ENCODE measurements at places on chromosomes 2 and 18.

DNA sequence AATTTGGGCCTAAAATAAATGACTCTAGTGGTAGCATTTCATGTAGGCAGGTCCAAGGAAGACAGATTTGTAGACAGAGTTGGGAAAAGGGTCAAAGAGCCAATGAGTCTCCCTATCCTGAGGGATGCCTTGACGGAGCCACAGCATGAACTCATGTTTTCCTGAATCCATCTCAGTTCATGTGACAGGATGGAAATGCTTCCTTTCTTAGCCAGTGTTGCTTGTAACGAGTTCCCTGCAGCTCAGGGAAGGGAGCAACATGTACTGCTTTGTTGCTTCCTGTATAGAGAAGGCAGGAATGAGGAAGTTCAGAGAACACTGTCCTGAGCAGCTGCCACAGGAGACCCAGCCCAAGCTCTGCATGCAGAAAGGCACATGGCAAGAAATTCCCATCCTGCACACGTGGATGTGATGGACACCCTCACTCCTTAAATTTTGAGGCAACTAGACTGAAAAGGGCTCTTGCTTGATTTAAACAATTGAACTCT lies 27.9 kb downstream of the TMEM17 start:
- DNase-seq = no peak

DNA sequence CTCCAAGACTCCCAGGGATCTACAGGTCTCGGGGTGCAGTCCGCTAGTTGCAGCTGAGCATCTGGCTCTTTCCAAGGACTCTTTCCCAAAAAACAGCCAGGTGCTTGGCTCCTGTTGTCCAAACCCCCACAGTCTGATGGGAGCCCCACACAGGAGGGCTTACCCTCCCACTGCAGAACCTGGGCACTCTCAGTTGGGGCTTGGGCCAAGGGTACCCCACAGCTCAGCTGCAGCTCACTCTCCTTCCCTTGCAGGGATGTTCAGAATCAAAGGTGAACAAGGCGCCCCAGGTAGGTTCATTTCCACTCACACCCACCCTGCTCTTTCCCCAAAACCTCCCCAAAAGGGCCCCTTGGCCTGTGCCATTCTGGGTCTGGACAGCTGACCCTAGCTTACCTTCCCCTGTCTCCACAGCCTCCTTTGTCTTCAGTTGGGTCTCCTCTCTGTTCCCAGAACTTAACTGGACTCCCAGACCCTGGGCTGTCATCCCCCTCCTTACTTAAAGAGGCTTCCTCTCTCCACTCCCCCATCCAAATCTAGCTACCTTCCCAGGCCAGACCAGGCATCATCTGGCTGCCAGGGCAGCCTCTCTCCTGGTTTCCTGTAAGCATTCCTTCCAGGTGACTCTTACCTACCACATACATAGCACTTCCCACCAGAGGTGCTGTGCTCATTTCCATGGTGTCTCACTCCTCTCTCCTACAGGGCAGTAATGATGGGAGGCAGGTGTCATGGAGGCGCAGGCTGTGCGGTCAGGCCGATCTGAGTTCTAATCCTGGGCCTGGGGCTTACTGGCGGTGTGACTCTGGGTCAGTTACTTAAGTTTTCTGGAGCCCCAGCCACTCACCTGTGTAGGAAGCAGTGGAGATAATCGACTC lies 29.5 kb downstream of the MARCO start:
- DNase-seq = no peak

- no peak for DNase-seq
Observed at GRCh38 chr2:240418311-240418710, 17.2 kb upstream of the GPC1 start.

- DNase-seq = no peak
Observed at GRCh38 chr2:23579674-23580073, 194.7 kb downstream of the KLHL29 start.

- no peak for DNase-seq
Observed at GRCh38 chr2:219676586-219676985, 49.2 kb downstream of the SLC4A3 start.

GRCh38 chr18:58057291-58057965 lies 13.4 kb downstream of the NEDD4L start:
- no peak for DNase-seq

- no peak for DNase-seq
Observed at GRCh38 chr2:128311755-128312341, 6.8 kb downstream of the HS6ST1 start.

DNA sequence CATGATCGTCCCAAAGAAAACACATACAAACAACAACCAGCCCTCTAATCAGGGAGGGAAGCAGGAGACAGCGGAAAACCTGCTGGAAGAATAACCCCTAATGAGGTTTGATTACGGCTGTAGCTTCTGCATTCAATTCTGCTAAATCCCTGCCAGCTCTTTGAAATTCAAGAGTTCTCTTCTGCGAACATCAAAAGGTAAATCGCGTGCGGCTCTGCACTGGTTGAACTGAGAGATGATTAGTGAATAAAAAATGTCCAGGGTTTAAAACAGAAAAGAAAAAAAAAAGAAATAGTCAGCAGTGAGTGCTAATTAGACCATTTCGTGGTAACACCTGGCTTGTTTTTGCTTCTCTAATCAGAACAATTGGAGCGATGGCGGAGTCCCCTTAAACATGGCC lies 153.0 kb upstream of the CAPN13 start:
- DNase-seq = no peak

GRCh38 chr2:156512451-156512850 lies 76.3 kb downstream of the GPD2 start:
- DNase-seq = no peak

DNA sequence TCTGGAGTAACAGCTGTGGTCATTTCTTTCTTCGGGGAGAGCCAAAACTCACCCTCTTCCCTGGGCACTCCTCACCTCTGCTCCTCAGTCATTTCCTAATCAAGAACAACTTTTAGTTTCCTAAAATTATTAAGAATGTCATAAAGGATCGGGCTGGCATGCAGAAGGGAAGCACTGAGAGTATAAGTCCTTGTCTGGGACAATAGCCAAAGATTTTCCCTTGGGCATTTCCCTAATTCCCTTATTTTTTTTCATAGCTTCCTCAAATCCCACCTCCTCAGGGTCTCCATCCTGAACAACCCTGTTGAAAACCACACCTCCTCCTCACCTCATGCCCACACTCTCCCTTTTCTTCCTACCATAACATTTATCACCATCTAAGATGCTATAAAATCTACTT lies 115.0 kb downstream of the MREG start:
- DNase-seq = no peak

- no peak for DNase-seq
Observed at GRCh38 chr2:163604941-163605555, 130.8 kb downstream of the FIGN start.

DNA sequence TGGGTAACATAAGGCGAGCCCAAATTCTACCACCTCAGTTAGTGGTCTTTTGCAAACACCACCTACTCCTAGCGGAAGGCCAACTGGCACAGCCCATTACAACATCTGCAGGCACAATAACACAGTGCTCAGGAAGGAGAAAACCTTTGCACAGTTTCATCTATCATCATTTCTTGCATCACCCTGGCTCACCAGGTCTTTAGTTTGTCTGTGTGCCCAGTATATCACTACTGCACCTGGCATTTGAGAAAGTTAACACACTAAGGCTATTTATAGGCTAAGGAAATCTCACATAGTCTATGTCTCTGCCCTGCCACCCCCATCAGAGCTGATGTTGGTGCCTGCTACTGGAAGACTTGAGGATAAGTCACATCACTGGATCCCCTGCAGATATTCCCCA lies 484.0 kb downstream of the SATB2 start:
- DNase-seq = no peak

DNA sequence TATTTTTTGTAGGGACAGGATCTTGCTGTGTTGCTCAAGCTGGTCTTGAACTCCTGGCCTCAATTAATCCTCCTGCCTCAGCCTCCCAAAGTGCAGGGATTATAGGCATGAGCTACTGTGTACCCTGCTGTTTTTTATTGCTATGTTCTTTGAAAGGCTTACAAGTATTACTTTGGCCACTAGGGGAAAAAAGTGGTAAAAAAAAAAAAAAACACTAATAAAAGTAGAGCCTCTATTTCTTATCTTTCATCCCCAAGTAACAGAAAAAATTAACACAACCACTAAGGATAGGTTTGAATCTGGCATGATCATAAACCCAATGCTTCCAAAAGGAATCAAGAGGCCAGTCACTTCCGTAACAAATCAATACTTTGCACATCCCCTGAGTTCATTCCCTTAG lies 11.6 kb downstream of the NOL10 start:
- DNase-seq = no peak

DNA sequence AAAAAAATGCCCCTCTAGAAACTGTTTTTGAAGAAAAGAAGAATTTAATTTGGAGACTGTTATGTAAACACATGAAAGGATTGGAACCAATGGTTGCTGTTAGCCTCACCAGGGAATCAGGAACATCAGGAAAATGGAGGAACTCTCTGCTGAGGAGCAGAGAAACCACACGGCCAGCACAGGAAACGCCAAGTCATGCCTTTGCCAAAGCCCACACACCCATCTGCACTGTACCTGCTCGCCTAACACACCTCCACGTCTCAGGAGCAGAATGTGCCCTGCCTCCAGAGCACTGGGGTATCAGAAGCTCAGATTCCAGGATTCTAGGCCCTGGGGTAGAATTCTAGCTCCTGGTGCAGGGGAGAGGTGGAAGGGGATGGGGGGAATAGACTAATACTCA lies 9.8 kb upstream of the SCYGR1 start:
- DNase-seq = no peak

DNA sequence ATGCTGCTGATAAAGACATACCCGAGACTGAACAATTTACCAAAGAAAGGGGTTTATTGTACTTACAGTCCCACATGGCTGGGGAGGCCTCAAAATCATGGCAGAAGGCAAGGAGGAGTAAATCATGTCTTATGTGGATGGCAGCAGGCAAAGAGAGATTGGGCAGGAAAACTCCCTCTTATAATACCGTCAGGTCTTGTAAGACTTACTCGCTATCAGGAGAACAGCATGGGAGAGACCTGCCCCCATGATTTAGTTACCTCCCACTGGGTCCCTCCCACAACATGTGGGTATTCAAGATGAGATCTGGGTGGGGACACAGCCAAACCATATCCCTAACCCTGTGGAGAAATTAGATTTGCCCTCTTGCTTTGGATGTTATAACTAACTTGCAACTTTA lies 1068.0 kb upstream of the ZEB2 start:
- DNase-seq = no peak

- no peak for DNase-seq
Observed at GRCh38 chr2:222302178-222303018, 3.6 kb upstream of the PAX3 start.

DNA sequence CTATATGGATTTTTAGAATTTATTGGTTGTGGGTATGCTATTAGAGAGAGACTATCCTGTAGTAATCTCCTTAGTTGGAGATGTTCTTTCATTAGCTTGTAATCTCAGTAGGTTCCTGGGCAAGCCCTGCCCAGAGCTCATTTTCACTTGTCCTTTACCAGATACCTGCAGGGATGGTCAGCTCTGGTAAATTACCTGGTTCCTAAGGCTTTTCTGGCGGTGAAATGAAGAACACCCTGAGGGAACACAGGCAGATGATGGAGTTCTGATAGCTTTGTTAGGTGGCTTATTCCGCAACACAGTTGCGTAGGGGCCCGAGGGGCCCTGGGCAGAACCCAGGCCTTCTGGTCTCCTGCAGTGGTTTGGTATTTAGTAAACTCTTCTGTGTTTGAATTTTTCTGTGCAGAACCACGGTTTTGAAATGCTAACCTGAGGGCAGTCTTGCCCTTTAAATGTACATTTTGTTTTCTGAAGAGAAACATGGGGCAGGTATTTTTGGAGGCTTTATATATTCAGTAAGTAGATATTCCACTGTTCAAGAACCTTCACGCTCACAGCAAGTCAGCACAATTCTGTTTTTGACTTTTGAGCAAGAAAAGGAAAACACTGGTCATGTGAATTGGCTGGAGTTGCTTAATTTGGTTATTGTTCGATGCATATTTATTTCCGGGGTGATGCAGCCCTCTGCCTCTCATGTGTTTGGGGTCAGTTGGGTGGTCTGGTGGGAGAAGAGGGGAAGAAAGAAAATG lies 22.4 kb downstream of the ZNF532 start:
- DNase-seq = no peak

GRCh38 chr18:78582181-78582709 lies 397.4 kb upstream of the SALL3 start:
- no peak for DNase-seq

GRCh38 chr2:239143858-239144712 lies 256.7 kb downstream of the HDAC4 start:
- DNase-seq = no peak

DNA sequence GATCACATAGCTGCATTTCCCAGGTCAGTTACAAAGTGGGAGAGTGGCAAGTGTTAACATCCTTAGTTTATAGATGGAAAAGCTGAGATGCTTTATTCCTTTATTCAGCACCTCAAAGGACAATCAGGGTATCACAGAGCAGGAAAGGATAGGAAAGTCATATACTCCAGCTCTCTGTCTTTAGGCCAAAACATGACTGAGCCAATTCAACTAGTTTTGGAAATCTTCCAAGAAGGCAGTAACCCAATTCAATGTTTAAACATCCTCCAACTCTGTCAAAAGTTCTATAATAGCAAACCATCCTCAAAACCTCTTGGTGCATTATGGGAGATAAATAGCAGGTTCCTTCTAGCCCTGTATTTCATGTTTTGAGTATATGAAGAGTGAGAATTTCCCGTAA lies 25.2 kb downstream of the CASP8 start:
- DNase-seq = no peak

GRCh38 chr2:215985257-215985656 lies 28.1 kb downstream of the MREG start:
- DNase-seq = no peak

DNA sequence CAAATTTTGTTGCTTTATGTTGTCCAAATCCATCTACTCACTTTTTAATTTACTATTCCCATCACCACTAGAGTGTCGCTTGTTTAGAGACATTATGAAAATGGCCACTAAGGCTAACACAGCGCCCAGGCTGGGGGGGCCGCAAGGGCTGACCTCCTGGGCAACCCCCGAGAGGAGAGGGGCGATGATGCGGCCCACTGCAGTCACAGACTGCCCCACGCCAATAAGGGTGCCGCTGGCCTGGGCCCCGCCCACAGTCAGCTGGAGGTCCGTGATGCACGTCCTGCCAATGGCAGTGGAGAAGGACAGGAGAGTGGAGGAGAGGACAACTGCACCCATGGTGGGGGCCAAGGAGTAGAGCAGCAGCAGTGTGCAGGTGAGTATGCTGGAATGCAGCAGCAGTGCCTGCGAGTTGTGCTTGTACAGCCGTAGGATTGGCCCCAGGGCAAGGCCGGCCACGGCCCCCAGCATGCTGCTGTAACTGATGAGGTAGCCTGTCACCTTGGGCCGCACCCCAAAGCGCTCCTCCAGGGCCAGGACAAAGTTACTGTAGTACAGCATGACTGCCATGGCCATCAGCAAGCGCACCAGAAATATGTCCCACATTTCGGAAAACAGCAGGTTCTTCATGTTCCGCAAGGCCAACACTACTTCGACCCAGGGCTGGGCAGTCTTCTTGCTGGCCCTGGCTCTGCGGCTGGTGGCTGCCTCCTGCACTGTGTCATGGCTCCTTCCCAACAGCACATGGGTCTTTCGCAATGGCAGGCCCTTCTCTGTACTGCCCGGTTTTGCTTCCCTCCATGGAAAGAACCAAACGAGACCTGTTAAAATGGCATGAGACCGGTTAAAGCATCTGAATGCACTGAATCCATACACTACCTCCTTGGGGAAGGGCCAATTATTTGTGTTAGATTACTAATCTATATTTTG lies 43.2 kb upstream of the TMEM182 start:
- DNase-seq = no peak

All from activated gamma-delta T cell (primary cell).